Colonic mucosa (tissue), 4 donors: ENCODE measurements at places on chromosomes 6 and 20. TPM values are rescaled to one million over a fixed set of nuclear protein-coding genes. Genes with fewer than 3 reads are reported as not detected.

MAPK13 gene
- total RNA-seq, result 166 TPM

GRCh38 chr6:74731204-74731603, 474.6 kb downstream of the COL12A1 start:
- no peak for DNase-seq

ELOVL5 gene
- total RNA-seq, result 34.9 TPM

DNA sequence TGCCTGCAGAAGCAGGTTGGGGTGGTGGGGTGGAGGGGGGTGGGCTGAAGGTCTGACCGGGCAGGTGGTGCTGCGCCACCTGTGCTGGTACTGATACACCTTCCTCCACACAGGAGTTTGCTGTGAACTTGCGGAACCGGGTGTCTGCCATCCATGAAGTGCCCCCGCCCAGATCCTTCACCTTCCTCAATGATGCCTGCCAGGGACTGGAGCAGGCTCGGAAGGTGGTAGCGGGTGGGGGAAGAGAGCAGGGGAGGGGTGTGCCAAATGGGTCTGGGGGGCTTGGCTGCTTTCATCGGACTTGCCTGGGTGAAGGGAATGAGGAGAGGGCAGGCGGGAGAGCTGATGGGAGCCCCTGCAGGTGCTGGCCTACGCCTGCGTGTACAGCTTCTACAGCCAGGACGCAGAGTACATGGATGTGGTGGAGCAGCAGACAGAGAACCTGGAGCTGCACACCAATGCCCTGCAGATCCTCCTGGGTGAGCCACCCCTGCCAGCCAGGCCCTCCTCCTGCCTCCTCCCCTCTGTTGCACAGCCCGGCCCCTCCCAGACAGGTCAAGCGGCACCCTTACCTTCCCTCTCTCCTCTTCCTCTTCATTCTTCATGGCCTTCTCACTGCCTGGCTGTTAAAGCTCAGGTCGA, 6.7 kb downstream of the DNPH1 start:
- no peak for DNase-seq

GRCh38 chr6:153003366-153003690, 819 bp upstream of the MTRF1L start:
- DNase-seq, result peak; percentile 22

DNA sequence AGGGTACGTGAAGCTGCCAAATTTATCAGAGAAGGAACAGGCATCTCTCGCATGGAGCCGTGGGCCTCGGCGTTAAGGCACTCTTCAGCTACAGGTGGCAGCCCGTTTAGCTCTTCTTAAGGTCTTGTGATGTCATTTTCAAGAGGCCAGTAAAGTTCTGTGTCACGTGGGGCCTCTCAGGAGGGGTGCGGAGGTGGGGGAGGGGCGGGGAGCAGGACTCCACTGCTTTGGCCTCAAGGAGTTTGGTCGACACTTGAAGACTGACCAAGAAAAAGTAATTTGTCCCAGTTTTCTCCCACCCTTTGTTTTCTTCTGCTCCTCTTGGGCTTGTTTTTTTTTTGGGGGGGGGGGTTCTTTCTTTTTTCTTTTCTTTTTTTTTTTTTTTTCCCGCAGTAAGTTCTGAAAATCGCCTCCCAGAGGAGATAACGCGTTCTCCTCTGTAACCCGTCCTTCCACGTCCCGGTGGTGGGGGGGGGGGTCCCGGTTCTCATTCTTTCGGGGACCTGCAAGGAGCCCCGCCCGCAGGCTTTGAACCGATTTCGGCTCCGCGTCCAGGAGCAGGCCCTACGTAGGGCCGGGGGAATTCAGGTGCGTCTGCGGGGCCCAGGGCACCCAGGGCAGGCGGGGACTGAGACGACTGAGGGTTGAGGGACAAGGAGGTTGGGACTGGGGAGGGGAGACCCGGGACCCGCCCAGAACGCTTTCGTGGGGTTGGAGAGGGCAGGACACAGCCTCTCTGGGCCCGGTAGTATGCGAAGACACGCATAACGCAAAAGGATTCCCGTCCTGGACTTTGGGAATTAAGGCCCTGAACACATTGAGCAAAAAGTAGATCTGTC, 26.0 kb downstream of the GPX6 start:
- DNase-seq, result peak; percentile 57

DNA sequence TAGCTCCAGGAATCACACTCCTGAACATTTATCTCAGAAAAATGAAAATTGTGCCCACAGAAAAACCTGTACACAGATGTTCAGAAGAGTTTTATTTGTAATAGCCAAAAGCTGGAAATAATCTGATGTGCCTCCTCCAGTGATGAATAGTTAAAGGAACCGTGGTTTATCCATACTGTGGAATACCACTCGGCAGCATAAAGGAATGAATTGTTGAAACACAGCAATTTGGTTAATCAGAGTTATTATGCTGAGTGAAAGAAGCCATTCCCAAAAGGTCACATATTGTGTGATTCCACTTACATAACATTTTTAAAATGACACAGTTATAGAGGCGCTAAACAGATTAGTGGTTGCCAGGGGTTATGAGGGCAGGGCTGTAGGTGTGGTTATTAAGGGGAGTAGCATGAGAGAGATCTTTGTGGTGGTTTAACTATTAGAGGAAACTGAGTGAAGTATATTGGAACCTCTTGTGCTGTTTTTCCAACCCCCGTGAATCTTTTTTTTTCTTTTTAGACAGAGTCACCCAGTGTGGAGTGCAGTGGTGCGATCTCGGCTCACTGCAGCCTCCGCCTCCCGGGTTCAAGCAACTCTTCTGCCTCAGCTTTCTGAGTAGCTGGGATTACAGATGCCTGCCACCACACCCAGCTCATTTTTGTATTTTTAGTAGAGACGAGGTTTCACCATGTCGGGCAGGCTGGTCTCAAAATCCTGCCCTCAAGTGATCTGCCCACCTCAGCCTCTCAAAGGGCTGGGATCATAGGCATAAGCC, 26.2 kb downstream of the PSMF1 start:
- DNase-seq, result no peak

DNA sequence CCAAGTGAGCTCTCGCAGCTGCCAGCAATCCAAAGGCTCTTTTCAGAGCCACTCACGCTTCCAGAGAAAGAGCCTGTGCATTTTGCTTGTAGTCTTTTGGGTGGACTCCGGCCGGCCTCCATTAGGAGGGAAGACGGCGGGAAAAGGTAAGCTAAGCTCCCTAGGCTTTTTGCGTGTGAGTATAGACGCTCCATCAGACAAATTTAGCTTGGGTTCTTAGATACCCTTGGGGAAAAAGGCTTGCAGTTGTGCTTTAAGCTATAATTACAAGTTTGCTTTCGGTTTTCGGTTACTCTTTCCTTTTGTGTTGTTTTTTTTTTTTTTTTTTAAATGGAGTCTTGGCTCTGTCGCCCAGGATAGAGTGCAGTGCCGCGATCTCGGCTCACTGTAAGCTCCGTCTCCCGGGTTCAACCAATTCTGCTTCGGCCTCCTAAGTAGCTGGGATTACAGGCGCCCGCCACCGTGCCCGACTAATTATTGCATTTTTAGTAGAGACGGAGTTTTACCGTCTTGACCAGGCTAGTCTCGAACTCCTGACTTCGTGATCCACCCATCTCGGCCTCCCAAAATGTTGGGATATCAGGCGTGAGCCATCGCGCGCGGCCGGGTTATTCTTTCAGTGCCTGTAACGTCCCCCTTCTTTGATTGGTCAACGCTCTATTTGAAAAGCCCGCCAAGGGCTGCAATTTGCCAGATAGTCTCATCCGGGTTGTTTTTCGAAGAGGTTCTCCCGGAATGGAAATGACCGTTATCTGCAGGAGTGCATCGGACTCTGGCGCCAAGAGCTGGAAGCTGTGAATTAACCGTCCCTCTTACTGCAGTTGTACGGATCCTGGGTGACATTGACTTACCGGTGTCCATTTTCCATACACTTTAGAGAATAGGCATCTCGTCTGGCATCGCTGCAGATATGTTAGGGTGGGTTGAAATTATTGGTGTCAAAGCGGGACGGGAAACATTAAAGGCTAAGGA, 18.1 kb downstream of the OR2B2 start:
- DNase-seq, result peak; percentile 93

GRCh38 chr20:22106308-22106938, 401.0 kb downstream of the PAX1 start:
- DNase-seq, result no peak

- peak; percentile 62 for DNase-seq
Observed at GRCh38 chr6:157982563-157983405, 1.1 kb downstream of the SYNJ2 start.

- no peak for DNase-seq
Observed at GRCh38 chr6:136031982-136032381, 180.5 kb downstream of the PDE7B start.

GRCh38 chr20:58044931-58045555, 183.4 kb downstream of the ANKRD60 start:
- DNase-seq, result no peak

DNA sequence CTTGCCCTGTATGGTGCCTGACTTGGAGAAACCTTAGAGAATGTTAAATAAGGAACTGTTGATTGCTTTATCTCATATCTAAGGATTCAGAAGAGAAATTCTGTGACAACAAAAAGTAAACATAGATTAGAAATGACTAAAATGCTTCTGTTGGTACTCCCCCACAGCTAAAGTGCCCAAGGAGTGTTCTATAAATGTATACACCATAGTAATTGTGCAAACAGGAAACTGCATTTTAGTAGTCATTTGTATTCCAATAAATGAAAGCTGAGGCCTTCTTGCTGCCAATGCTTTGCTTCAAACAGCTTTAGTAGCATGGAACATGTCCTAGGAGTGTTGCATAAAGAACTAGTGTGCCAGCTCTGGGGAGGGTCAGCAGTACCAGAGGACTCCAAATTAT, 343.7 kb upstream of the IRAK1BP1 start:
- no peak for DNase-seq

GRCh38 chr20:14724468-14724867, 387.1 kb upstream of the FLRT3 start:
- no peak for DNase-seq

DNA sequence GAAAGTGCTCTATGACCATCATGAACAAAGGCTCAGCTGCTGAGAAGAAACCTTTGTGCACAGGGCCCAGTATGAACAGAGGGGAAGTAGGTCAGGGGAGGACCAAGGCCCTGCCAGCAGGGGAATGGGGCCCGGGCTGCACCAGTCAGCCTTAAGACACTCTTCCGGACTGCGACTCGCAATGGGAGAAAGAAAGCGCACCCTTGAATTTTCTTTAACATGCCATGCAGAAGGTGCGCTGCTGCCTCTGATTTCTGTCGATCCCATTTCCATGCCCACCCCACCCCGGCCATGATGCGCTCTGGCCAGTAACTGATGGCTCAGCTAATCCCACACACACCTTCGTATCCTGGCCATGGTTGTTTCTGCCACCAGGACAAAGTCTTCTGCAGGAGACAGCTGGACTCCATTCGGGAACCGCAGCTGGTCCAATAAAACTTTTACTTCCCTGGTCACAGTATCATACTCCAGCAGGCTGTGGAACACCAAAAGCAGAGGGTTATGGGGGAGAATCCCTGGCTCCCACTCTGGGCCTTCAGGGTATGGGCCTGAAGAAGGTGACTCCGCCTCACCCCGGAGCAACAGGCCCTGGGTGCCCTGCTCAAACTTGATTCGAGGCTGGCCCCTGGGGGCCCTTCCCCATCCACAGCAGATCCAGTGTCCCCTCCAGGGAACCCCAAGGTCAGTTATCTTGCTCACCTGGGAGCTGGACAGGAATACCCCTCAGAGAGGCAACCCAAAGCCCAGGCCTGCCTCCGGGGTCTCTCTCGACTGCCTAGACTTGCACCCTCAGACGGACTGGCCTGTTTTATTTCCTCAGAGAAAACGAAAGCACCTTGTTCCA, 20.3 kb downstream of the CST7 start:
- no peak for DNase-seq
